ENCODE measurements at places on chromosomes 16 and 17. TPM values are rescaled to one million over a fixed set of nuclear protein-coding genes. Genes with fewer than 3 reads are reported as not detected.

KCNJ16 gene
- not detected for total RNA-seq

TBC1D3H gene
- total RNA-seq = not detected

CCL2 gene
- total RNA-seq = 0.86 TPM

PSMD7 gene
- 156 TPM for total RNA-seq

MYH1 gene
- total RNA-seq = not detected

CXCL16 gene
- total RNA-seq = 0.25 TPM

SCIMP gene
- 0.07 TPM for total RNA-seq

DNA sequence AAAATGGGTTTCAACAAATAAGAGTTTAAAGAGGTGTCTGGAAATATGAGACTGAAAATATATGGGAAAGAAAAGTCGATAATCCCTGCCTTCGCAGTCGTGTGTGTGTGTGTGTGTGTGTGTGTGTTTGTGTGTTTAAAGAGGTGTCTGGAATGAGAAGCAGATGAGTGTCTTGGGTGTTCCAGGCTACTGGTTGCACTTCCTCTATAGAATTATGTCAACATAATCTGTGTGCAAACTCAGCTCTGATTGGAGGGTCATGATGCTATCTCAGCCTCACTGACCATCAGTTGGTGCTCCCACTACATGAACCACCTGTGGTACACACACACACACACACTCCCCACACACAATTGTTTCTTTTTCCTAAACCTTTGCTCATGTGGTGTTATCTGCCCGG, 347.3 kb downstream of the NPIPA8 start:
- peaks cover 5% of the 10 kb centered on the region for H3K36me3 ChIP-seq
- DNase-seq = no peak
- H3K4me1 ChIP-seq = no peaks in the 10 kb centered on the region
- H3K4me3 ChIP-seq = no peak overlapping the region
- no peaks in the 10 kb centered on the region for H3K27me3 ChIP-seq
- H3K27ac ChIP-seq = no peak overlapping the region

DNA sequence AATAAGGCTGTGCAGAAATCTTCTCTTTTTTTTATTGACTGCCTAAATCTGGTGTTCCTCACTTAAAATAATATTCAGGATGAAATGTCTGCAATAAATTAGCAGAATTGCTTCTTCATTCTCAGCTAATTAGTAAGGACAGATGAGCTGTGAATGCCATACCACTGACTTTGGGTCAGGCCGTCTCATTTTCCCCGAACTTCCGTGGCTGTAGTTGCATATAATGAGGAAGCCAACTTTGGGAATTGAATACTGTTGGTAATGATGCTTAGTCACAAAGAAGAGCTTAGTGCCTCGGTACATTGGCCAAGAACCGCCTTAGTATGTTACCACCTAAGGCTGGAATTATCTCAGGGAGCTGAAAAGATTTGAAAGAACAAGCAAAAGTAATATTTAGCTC, 47.6 kb downstream of the NUP93 start:
- no peaks in the 10 kb centered on the region for H3K4me1 ChIP-seq
- H3K27ac ChIP-seq = no peak overlapping the region
- no peak for DNase-seq
- peaks cover 7% of the 10 kb centered on the region for H3K36me3 ChIP-seq
- H3K4me3 ChIP-seq = no peak overlapping the region

DNA sequence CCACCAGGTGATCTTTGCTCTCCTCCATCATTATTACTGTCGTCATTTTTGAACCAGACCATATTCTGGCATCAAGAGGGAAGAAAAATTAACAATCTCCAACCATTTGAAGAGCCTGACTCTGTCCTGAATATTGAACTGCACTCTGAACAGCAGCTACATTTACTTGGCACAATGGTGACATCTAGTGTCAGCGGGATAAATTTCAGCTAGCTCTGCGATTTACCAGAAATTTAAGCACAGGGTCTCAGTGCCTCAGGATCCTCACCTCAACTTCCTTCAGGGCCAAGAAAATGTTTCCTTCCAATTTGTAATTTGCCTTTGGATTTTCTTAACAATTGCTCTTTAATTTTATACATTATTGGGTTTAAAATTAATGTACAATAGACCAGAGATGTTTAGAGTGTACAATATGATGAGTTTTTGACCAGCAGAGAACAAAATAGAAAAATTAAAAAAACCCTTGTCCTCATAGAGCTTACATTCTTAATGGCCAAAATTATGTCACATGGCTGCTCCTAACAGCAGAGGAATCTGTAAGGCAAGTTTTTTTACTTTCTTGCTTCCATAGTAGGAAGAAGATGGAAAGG, 10.7 kb upstream of the ZNF19 start:
- peaks cover 16% of the 10 kb centered on the region for H3K27me3 ChIP-seq
- no peaks in the 10 kb centered on the region for H3K4me1 ChIP-seq
- no peak overlapping the region for H3K4me3 ChIP-seq

GRCh38 chr16:2968368-2968737, 795 bp upstream of the PAQR4 start:
- H3K4me1 ChIP-seq = peaks cover 17% of the 10 kb centered on the region
- H3K27ac ChIP-seq = peak overlapping the region; percentile 66
- H3K36me3 ChIP-seq = peaks cover 29% of the 10 kb centered on the region
- DNase-seq = peak; percentile 54
- no peaks in the 10 kb centered on the region for H3K27me3 ChIP-seq

DNA sequence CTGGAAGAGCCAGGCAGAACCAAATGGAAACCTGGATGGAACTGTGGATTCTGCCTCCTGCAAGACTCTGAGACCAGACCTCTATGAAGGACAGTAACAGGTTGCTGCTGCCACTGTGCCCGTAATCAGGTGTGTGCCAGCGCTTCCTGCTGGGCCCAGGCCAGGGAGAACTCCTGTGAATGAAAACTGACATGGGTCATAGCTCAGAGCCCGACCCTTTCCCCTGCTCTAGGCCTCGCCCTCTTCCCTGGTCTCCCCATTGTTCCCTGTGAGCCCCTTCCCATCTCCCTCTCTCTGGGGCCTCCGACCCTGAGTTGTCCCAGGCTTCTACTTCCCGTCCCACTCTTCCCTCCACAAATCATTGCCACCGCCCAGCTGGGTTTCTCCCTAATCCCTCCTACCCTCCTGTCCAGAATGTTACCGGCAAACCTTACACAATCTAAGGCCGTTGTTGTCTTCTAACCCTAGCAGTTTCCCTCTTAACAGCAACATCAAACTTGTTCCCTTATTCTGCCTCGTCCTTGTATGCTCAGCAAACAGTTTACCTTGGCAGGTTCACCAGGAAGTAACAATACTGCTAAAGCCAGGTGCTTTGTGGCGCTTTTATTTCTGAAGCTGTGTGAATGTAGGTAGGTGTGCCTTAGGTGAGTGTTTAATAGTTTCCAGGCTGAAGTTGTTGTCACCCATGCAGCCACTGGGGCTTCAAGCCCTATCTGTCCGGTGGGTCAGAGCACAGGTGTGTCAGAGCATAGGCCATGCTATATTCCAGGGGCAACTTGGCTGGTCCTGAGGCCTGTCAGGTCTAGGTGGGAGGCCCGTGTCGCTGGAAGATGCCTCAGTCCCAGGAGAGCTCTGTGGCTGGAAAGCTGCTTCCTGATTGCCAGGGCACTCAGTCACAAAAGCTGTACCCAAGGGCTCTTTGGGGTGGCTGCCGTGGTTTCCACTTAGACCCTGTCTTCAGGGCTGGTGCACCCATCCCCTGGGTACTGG, 32.0 kb downstream of the SMPD3 start:
- DNase-seq = no peak
- no peaks in the 10 kb centered on the region for H3K36me3 ChIP-seq
- no peaks in the 10 kb centered on the region for H3K4me1 ChIP-seq
- H3K27me3 ChIP-seq = peaks cover 58% of the 10 kb centered on the region
- H3K4me3 ChIP-seq = no peak overlapping the region
- no peak overlapping the region for H3K27ac ChIP-seq

GRCh38 chr16:81394416-81394815, 50.2 kb upstream of the CMIP start:
- peaks cover 5% of the 10 kb centered on the region for H3K27me3 ChIP-seq
- no peak overlapping the region for H3K4me3 ChIP-seq
- H3K36me3 ChIP-seq = peaks cover 12% of the 10 kb centered on the region
- peaks cover 9% of the 10 kb centered on the region for H3K4me1 ChIP-seq
- no peak overlapping the region for H3K27ac ChIP-seq

GRCh38 chr17:29115961-29116803, 64.0 kb downstream of the MYO18A start:
- no peak overlapping the region for H3K27ac ChIP-seq
- H3K36me3 ChIP-seq = peaks cover 78% of the 10 kb centered on the region
- no peak overlapping the region for H3K4me3 ChIP-seq
- H3K4me1 ChIP-seq = peaks cover 10% of the 10 kb centered on the region
- H3K27me3 ChIP-seq = no peaks in the 10 kb centered on the region

DNA sequence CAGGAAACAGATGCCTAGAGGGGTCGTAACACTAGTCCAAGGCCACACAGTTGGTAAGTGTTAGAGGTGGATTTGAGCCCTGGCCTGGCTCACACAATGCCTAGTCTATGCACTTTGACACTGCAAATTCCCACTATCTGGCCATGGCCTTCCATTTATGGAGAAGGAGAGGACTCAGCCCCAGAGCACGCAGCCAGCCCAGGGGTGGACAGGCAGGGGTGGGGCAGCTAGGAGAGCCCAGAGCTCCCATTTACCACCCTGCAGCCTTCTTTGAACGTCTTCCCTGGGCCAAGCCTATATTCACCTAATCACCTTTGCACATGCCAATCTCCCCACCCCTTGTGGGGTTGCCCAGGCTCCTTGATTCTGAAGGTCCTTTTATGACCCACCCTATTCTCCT, 81.2 kb downstream of the DYNLRB2 start:
- no peaks in the 10 kb centered on the region for H3K36me3 ChIP-seq
- H3K27ac ChIP-seq = no peak overlapping the region
- peaks cover 27% of the 10 kb centered on the region for H3K27me3 ChIP-seq
- no peak for DNase-seq

DNA sequence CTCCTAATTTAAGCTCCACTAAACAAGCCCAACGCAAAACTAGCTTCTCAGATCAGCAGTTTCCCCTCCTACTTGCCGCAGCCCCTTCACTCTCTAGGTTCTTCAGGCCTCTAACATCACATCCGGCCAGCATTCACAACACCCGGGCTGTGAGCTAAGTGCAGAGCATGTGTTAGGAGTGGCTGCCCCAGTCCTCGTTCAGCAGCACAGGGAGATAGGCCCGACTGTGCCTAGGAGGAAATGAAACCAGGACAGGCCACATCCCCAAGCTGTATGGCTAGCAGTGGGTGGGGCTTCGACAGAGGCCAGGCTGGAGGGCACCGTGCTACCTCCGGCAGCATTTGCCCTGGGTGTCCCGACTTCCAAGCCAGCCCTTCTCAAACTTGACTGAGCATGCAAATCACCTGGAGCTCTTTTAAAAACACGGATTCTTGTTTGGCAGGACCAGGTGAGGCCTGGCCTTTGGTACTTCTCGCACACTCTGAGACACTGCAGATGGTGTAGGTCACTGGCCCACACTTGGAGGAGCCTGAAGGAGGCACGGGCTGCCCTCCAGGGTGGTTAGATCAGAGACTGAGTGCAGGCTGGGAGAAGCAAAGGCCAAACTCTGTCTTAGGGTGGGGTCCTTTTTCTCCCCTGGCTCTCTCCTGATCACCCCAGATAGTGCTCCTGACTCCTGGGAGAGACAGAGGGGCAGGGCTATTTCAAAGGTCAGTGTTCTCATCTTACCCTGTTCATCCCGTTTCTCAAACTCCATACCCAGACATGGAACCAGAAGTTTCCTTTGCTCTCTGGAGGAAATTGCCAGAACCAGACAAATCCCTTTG, 202.0 kb downstream of the C16orf78 start:
- no peaks in the 10 kb centered on the region for H3K36me3 ChIP-seq
- H3K27ac ChIP-seq = no peak overlapping the region
- H3K27me3 ChIP-seq = peaks cover 43% of the 10 kb centered on the region
- no peaks in the 10 kb centered on the region for H3K4me1 ChIP-seq

- peaks cover 11% of the 10 kb centered on the region for H3K4me1 ChIP-seq
- peak overlapping the region; percentile 85 for H3K4me3 ChIP-seq
- no peaks in the 10 kb centered on the region for H3K27me3 ChIP-seq
Measured at GRCh38 chr17:46922487-46922803, 515 bp upstream of the GOSR2 start.

GRCh38 chr17:31674305-31674704, 184.7 kb downstream of the COPRS start:
- H3K4me1 ChIP-seq = no peaks in the 10 kb centered on the region
- H3K4me3 ChIP-seq = no peak overlapping the region
- peaks cover 6% of the 10 kb centered on the region for H3K27me3 ChIP-seq

DNA sequence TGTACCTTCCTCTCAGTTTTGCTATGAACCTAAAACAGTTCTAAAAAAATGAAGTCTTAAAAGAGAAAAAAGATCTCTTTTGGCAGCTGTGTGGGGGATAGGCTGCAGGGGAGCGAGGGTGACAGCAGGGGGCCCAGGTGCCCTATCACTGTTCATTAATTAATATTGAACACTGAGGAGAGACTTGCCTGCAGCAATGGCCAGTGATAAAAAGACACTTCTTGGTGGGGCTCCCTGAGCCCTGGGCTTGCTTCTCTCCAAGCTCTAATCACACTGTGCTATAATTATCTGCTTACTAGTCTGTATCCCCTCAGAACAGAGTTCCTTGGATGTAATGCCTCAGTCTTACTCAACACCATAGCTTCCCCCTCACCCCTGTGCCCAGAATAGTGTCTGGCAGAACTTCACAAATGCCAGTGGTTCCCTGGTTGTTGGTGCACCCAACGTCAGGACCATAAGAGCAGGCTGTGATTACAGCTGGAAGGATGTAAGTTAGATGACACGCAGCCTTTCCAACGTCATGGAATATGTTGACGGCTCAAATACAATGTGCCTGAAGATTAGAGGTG, 52.0 kb upstream of the IRX6 start:
- no peaks in the 10 kb centered on the region for H3K27me3 ChIP-seq
- no peaks in the 10 kb centered on the region for H3K4me1 ChIP-seq
- H3K4me3 ChIP-seq = no peak overlapping the region
